ENCODE measurements at places on chromosomes 6 and 20.

DNA sequence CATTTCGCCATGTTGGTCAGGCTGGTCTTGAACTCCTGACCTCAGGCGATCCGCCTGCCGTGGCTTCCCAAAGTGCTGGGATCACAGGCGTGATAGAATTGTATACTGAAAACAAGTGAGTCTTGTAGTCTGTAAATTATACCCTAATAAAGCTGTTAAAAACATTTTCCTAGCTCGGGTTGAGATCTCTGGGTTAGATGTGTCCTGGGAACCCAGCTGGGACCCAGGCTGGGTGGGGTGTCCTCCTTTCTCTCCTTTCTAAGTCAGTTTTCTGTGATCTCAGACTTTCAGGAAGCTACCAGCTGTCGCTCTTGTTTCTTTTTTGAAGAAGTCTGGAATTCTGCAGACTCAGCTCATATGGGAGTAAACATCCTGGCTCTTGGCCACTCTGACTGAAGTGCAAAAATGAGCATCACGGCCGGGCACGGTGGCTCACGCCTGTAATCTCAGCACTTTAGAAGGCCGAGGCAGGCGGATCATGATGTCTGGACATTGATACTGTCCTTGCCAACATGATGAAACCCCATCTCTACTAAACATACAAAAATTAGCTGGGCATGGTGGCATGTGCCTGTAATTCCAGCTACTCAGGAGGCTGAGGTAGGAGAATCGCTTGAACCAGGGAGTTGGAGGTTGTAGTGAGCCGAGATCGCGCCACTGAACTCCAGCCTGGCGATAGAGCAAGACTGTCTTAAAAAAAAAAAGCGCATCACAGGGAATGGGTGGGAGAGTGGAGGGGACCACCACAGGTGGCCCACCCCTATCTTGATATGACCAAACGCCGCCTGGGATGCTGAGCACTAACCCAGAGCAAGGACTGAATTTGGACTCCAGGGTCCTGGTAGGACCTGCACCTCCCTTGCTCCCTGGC lies 9.9 kb upstream of the PCIF1 start:
- no peak for DNase-seq

GRCh38 chr20:40563296-40563950 lies 125.6 kb downstream of the MAFB start:
- DNase-seq = no peak

GRCh38 chr20:37941332-37941731 lies 38.4 kb downstream of the VSTM2L start:
- no peak for DNase-seq

GRCh38 chr6:149934249-149935156 lies 7.3 kb upstream of the ULBP2 start:
- peak; percentile 58 for DNase-seq

GRCh38 chr6:166553563-166554271 lies 32.8 kb downstream of the RAMACL start:
- DNase-seq = no peak

GRCh38 chr6:89281779-89282246 lies 33.3 kb downstream of the GABRR2 start:
- DNase-seq = peak; percentile 18

DNA sequence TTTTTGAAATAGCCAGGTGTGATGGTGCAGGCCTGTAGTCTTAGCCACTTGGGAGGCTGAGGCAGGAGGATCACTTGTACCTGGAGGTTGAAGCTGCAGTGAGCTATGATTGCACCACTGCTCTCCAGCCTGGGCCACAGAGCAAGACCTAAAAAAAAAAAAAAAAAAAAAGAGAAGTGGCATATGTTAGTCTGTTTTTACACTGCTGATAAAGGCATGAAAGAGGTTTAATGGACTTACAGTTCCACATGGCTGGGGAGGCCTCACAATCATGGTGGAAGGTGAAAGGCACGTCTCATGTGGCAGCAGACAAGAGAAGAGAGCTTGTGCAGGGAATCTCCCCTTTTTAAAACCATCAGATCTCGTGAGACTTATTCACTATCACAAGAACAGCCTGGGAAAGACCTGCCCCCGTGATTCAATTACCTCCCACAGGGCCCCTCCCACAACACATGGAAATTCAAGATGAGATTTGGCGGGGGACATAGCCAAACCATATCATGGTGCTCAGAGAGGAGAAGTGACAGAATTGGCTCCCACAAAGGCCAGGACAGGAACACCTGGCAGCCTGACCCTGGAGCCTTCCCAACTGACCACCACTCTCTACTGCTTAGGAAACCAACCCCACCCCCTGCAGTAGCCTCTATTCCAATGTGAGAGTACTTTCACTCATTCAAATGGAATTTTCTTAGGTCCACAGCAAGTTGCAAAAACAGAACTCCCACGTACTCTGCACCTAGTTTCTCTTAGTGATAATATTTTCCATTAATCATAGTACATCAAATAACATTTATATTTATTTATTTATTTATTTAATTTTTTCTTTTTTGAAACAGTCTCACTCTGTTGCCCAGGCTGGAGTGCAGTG lies 29.8 kb downstream of the ARHGAP40 start:
- no peak for DNase-seq

DNA sequence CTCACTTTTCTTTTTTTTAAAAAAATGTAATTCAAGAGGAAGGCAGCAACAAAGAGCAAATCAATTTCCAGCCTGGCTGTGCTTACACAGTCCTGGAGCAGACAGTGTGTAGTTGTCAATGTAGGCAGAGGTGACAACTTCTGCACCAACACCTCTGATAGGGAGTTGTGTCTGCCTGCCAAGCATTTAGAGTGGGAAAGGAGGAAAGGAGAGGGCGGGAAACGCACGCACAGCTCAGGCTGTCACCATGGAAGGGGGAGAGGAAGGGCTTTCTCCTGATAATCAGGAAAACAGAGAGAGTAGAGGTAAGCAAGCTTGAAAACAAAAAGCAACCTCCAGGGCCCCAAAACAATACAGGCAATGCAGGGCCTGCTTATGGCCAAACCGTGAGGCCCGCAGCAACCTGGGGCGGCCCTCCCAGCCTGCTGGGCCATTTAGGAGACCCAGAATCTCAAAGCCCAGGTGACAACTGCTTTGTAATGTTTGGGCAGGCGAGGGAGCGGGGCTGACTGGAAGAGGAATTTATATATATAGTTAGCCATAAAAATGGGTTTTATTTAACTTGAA lies 41.5 kb upstream of the GFOD1 start:
- no peak for DNase-seq

DNA sequence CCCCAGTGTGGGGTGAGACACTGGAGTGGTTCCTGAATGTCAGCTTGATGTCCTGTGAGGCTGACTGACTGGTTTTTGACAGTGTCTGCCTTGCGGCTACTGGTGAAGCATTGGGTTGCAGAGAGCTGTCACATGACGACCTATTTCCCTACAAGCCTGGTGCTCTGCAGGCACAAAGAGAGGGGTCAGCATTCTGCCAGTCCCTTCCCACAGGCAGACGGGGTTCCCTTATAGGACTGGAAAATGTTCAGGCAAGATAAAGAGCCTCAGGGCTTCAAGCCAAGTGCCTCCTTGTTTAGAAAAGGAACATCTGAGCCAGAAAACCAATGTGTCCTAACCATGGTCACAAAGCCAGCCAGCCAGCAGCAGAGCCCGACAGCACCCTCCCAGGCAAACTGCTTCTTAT lies 11.0 kb downstream of the LY86 start:
- DNase-seq = no peak

GRCh38 chr6:31143148-31143547 lies 4.3 kb upstream of the PSORS1C2 start:
- no peak for DNase-seq

- DNase-seq = no peak
Measured at GRCh38 chr6:67433124-67433523, 1202.0 kb upstream of the ADGRB3 start.

DNA sequence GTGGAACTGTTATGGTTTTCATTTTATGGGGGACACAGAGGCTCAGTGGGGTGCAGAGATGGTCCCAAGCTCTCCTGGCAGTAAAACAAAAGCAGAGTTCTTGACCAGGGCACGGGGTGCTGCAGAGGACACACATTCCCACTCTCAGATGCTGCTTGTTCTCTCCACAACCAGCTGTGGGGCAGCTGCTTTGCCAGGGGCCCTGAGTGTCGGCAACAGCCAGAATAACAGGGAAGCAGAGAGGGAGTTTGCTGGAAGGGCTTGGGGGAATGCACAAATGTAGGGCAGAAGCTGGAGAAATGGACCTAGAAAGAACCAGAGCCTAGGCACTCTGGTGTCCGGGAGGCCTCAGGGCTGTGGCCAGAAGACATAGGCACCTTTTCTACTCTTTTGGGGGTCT lies 93.7 kb downstream of the CDH26 start:
- no peak for DNase-seq

- no peak for DNase-seq
Measured at GRCh38 chr6:12348530-12349511, 58.7 kb downstream of the EDN1 start.

- DNase-seq = no peak
Measured at GRCh38 chr6:12442455-12442854, 152.3 kb downstream of the EDN1 start.

DNA sequence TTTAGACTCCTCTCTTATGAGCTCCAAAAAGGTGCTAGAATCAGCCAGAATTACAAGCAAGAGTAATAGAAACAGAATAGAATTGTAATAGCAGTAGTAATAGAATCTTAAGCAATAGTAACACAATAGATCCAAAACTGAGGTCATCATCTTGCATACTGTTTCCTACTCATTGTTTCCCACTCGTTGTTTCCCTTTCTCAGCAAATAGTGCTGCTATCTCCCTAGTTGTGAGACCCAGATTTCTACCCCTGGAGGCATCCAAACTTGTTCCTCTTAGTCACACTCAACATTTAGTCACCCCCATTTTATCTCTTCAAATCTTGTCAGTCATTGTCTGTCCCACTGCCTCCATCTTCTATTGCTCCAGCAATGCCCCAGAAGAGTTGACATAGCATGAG lies 356.9 kb upstream of the MARCKS start:
- DNase-seq = no peak

DNA sequence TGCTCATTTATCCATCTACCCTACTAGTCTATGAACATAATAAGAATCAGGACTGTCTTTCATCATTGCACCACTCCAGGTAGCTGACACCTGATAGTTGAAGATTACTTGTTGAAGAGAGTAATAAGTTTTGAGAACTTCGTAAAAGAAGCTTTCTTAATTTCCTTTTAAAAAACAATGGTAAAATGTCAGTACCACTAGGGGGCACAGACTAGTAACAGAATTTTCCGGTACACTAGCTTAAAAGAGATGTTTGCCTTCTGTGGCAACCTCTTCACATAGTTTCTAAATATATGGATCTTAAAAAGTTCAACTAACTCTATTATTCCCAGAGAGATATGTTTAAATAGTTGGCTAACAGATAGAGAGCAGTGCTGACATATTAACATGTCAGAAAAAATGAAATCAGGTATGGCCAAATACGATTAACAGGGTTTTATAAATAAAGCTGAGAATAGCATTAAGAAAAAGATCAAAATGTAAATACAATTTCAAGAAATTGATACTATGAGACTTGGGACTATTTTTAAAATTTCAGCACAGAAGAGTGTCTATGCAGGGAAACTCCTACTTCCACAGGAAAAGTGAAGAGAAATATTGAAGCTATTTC lies 5.4 kb upstream of the KCNQ5 start:
- DNase-seq = no peak

DNA sequence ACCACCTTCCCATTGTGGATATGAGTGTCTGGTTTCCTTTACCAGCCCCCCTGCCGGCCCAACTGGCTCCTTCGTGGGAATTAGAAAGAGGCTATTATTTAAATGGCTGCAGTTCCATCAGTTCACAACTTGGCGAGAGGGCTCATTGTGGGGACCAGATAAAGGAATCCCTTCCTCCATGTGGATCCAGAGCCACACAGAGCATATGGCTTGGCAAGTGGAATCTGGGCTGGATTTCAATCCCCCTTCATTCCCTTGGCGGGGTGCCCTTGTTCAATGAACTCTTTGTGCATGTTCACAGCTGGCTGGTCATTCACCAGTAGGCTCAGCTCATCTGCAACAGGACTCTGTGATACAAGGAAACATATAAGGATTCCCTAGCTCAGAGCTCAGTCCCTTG lies 140.6 kb downstream of the OPN5 start:
- no peak for DNase-seq

DNA sequence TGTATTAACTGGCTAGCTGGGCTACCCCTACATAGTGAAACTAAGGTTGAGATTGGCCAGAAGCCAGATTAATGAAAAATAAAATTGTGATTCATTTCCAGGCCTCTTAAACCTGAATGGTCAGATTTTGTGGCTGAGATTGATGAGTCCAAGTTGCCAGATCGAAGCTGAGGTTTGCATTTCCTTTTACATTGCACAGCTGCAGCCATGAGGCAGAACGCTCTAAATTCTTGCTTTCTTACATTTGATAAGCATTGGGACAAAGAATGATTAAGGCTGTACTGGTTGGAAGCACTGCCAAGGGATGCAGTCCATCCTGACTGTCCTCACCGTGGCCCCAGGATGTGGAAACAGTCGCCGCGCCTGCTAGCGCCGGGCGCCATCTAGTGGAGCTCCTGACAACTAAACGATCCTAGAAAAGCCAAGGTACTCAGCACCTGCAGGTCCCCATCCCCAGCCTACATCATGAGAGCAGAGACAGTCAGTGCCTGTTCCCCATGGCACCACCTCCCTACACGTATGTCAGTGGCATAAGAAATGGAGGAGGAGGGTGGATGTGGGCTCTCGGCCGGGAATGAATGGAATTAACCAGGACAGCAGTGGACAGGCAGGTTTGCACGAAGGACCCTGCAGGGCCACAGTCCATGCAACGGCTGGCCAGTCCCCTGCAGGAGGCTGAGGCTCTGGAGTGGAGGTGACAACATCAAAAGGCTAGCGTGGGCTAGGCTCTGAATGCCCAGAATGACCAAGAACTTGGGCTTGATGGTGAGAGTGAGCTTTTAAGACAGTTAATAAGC lies 19.0 kb downstream of the PXDC1 start:
- peak; percentile 62 for DNase-seq

GRCh38 chr6:3001773-3002293 lies 2.1 kb downstream of the NQO2 start:
- DNase-seq = peak; percentile 15

DNA sequence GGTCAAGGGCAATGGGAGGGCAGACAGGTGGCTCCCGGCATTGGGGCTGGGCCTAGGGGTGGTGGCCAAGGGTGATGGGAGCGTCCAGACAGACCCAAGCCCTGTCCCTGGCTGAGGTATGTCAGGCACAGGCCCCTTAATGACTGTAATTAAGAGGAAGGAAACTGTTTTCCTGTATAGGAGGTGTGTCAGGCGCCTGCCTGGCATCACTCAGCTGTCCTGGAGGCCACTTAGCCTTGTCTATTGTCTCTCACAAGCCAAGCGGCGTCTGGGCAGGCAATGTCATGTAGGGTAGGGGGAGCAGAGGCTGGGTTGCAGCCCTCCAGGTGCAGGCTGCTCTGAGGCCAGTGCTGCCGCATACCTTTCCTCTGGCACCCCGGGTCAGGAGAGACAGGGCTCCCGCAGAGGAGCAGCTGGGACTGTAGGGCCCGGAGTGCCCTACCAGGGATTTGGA lies 3.9 kb upstream of the FAM83C start:
- DNase-seq = no peak

GRCh38 chr20:59667981-59668515 lies 63.7 kb downstream of the PHACTR3 start:
- DNase-seq = no peak

DNA sequence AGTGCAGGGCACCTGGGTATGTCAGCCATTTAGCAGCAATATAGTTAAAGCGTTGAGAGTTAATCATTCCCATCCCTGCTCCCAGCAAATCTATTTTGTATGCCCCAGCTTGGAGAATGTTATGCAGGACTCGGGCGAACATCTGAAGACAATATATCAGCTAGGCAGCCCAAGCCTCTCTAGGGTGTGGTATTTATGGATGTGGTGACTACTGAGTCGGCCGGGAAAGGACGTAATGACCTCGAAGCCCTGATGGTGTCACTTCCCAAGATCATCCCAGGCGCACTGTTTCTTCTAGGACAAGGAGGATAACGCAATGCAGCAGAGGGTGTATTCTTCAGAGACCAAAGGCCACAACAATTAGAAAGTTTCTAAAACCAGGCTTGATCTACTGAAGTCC lies 63.6 kb upstream of the FAM184A start:
- no peak for DNase-seq

Data from activated CD4-positive, alpha-beta T cell treated with anti-CD3 and anti-CD28 coated beads for 4 hours (primary cell).